ENCODE measurements at places on chromosomes 13 and 19.

- no peak for DNase-seq
These were observed 530.0 kb downstream of the RFC3 start for GRCh38 chr13:34347784-34348573.

DNA sequence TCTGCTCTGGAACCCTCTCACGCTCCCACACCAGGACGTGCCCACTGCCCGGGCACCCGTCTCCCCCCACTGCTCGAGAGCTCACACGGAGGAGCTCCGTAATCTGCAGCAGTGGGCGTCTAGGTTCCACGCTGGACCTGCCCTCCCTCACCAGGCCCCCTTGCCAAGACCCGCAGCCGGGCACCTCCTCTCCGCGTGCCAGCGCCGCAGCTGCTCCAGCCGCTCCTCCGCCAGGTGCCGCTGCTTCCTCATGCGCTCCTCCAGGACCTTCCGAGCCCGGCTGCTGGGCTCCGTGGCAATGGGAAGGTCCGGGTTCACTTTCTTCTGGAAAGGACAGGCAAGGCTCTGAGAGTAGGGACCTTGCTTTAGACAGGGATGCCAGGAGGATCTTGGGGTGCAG, 35.0 kb upstream of the MATK start:
- no peak for DNase-seq

DNA sequence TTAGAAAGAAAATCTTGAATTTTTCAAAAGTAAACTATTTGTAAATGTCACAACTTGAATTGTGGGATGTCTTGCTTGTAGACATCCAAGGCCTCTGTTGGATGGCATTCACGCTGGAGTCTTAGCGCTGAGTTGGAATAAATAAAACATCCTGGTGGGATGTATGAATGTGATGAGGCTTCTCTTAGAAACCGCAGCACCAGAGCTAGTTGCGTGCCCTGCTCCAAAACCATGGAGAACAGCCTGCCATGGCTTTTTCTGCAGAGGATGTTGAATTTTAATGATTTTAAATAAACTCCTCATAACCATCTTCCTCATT, 70.4 kb downstream of the DPY19L3 start:
- no peak for DNase-seq

DNA sequence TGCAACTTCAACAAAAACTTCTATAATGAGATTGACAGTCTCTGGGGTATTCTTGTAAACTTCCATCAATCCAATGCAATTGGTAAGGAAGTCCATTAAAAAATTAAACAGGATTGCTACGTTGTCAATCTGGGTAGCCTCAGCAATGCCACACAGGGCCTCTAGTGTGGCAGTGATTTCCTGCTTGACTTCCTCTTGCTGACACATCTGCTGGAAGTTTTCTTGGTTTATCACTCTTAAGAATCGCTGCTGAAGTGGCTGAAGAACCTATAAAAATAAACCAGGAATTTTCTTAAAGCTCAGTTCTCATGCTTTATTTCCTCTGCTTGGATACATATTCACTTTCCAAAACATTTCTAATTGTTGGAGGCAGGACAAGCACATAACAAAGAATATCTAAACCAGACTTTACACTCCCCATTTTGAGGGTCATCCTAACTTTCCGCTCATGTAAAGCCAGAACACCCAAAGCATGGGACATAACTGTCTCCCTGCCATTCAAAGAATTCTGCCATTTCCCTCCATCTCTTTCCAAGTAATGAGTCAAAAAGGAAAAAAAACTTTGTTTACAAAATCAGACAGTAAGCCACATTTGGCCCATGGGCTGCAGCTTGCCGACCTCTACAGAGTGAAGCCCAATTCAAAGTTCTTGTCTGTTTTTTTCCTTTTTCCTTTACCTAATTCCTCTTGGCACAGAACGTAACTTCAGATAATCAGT, 23.2 kb upstream of the EEF1AKMT1 start:
- DNase-seq: no peak

GRCh38 chr13:83449668-83450395, 432.4 kb downstream of the SLITRK1 start:
- no peak for DNase-seq

DNA sequence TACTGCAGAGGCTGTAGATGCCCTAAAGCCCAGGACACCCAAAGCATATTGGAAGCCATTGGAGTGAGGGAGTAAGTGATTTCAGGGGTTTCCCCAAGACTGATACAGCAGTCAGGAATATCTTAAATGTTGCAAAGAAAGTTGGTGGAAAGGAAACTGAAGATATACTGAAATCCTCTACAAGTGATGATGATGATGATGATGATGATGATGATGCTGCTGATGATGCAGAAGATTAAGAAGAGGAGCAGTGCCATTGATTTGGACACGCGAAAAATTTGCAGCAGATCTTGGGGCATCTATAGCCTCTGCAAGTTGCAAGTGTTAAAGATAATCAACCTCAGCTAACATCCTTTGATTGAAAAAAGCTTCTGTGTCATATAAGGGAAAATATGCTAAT, 23.8 kb downstream of the ZNF44 start:
- DNase-seq: no peak

GRCh38 chr19:46478356-46478986, 7.1 kb upstream of the PNMA8A start:
- DNase-seq: no peak

DNA sequence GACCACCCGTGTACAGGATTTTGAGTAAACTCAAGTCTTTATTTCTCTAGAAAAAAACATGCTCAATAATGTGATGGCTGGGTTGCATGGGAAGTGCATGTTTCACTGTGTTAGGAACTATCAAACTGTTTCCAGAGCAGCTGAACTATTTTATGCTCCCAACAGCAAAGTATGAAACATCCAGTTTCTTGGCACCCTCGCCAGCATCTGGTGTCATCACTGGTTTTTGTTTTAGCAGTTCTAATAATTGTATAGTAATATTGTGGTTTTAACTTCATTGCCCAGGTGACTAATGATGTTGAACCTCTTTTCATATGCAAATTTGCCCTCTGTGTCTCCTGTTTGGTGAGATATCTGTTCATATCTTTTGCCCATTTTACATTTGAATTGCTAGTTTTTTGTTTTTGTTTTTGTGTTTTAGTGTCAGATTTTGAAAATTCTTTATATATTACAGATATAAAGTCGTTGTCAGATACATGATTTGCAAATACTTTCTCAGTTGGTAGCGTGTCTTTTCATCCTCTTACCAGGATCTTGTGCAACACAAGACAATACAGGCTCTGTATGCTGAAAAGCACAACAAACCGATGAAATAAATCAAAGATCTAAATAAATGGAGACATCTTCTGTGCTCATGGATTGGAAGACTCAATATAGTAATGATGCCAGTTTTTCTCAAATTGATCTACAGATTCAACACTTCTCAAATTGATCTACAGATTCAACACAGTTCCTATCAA, 87.8 kb downstream of the IPO5 start:
- DNase-seq: no peak

DNA sequence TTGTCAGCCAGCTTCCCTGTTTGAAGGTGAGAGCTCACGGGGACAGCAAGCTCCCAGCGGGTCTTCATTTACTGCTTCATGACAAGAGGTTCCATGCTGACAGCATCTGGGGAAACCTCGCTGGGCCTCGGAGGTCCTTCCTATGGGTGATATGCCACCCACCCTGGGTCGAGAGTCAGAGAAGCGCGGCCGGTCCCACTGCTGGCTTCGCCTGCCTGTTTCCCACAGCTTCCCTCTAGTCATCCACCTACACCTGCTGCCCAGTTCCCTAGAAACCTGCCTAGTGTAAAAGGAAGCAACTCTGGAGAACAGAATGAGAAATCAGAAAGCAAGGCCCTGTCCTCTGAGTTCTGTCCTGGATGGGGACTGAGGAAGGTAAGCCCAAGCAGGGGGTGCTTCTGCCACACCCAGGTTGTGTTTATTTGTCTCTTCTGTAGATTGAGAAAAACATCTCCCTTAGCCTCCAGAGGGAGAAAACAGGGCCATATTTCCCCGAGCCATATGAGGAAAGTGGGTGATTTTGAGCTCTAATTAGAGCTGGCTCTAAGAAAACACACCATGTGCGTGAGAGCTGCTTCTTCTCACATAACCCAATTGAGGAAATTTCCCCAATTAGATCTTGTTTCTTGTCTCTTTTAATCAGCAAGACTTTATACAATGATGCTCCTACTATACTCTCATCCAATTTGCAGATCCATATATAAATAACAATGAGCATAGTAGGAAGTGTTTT, 504.3 kb downstream of the IRS2 start:
- no peak for DNase-seq

DNA sequence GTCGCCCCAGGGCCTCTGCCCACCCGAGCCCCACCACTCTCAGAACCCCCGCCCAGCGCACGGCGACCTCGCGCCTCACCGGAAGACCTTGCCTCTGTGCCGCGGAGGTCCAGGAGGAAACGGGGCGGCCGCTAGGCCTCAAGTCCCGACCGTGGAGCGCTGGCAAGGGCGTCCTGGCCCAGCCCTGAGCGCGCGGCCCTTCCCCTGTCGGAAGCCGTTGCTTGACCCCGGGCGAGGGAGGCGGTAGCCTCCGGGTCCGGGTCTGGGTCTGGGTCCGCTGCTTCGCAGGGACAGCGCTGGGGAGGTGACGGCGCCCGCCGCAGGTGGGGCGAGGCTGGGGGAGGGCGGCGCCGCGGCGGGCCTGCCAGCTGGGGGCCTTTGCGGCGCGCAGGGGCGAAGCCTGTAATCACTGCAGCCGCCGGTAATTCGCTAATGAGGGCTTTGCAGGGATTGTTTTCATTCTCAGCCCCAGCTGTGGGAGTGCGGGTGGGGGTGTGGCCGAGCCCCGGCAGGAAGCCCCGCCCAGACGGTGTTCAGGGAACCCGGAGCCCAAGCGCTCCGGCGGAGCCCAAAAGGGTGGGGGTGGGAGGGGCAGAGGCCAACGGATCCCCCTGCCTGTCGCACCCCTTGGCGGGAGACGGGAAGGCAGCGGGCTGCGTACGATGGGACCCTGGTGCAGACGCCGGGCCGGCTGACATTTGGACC, 8.6 kb downstream of the C19orf25 start:
- peak; percentile 65 for DNase-seq

GRCh38 chr19:15419413-15420025, 731 bp upstream of the AKAP8L start:
- DNase-seq: no peak

GRCh38 chr19:35030257-35031071, at the start of gene SCN1B:
Gene SCN1B, plus strand, starts transcription at chr19:35030470. Its CDS starts 351 bp downstream, at chr19:35030821.
- no peak for DNase-seq

All from T-cell (primary cell).